Pulmonary artery endothelial cell (primary cell): ENCODE measurements at places on chromosomes 11 and 22.

DNA sequence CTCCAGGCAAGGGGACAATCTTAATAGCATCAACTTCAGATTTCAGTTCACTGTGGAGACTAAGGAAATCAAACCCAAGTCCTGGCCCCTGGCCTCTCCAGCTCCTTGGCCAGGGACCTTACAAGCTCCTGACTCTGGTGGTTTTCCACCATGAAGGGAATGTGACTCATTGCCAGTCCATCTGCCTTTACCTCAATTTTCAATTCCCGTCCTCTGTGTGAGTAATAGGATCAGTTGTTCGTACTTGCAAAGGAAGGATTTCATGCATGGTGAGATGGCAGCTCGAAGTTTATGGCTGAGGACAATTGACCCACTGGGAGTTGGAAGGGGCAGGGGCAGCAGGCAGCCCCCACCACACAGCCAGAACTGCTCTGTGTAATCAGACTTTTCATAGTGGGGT lies 42.5 kb downstream of the INSC start:
- no peak for DNase-seq

- no peak for DNase-seq
These were observed 51.8 kb downstream of the ZNRF3 start for GRCh38 chr22:28935140-28935539.

- DNase-seq, result no peak
These were observed 60.0 kb upstream of the MYEOV start for GRCh38 chr11:69233744-69234570.

- DNase-seq, result no peak
These were observed 89.5 kb downstream of the TRIM44 start for GRCh38 chr11:35752115-35752514.

GRCh38 chr22:30217698-30218560 lies 28.6 kb downstream of the LIF start:
- no peak for DNase-seq

- DNase-seq, result no peak
These were observed 6.9 kb downstream of the C11orf68 start for GRCh38 chr11:65911682-65912568.

DNA sequence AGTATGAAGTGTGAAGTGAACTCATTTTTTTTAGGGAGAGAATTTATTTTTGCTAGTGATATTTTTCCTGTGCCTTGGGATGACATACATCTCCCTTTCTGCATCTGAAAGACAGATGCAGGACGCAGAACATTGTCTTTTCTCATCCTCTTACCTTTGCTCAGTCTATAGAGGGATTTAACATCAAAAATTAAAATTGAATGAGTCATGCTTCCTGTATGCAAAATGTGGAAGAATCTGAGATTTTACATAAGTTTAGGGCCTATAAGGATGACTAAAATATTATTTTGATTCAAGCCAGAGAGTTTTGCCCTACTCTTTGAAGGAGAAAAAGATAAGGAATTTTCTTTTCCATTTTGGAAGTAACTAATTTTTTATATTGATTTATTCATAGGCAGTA lies 27.3 kb downstream of the XRCC6 start:
- no peak for DNase-seq

DNA sequence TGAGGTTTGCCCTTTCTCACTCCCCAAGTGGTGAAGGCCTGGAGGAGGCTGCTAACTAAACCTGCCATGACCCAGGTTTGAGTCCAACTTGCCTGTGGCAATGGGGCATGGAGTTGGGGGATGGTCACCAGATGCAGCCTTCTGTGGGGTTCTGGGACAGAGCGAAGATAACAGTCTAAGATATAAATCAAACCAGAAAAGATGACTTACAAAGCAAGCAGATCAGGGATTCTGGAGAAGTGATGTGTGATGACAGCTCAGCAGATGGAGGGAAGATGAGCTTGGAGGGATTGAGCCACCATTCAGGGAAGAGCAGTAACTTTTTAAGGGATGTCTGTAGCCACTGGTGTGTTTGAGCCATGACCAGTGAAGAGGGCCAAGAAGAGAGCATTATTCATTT lies 63.6 kb downstream of the MTNR1B start:
- DNase-seq, result no peak

DNA sequence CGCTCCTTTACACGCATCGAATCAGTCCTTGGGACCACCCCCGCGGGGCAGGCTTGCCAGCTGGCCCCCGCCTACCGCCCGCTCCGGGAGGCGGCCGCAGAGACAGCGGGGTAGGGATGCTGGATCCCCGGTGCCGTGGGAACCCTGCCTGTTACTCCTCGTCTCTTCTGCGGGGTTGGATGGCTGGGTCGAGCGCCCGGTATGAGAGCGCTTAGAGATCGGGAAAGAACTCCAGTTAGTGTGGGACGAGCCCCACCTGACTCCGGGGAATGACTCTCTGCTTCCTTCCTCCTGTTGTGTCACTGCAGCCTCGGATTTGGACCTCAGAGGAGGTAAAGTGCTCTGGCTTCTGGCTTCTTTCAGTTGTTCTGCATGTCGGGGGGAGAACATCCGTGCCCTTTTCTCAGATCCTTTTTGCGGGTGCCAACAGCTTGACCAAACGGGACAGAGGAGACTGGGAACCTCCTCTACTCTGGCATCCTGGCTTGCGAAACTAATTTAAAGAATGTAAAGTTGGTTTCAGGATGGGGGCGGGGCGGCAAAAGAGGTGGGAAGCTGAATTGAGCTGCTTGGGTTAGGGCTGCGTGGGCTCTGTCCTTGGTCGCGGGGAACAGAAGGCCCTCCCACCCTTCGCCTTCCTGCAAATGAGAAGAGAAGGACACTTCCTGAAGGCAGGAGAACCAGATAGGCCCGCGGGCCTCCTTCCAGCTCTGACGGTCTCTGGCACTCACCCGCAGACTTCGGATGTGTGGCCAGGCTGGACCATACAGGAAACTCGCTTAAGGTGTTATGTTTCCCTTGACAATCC lies 938 bp downstream of the LAYN start:
- no peak for DNase-seq

GRCh38 chr11:57641011-57641807 lies 8.5 kb downstream of the YPEL4 start:
- DNase-seq, result no peak

DNA sequence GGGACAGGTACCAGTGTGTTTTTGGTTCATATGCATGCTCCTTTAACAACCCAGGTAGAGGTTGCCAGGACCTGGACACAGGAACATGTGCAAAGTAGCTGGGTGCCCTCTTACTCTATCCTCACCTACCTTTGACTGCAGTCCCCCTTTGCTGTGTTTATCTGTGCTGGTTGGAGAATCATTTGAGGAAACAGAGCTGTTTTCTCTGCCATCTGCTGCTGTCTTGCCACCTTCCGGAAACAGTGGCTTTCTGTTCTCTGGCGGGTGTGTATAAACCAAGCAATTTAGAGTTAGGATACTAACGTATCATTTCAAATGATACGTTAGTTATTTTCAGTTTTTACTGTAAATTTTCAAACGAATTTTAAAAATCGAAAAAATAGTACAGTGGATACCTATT lies 171.9 kb upstream of the TTC12 start:
- DNase-seq, result no peak

GRCh38 chr22:27207907-27208306 lies 550.5 kb downstream of the MIAT start:
- no peak for DNase-seq

- no peak for DNase-seq
These were observed 69.6 kb downstream of the PPP2R1B start for GRCh38 chr11:111696556-111696955.

DNA sequence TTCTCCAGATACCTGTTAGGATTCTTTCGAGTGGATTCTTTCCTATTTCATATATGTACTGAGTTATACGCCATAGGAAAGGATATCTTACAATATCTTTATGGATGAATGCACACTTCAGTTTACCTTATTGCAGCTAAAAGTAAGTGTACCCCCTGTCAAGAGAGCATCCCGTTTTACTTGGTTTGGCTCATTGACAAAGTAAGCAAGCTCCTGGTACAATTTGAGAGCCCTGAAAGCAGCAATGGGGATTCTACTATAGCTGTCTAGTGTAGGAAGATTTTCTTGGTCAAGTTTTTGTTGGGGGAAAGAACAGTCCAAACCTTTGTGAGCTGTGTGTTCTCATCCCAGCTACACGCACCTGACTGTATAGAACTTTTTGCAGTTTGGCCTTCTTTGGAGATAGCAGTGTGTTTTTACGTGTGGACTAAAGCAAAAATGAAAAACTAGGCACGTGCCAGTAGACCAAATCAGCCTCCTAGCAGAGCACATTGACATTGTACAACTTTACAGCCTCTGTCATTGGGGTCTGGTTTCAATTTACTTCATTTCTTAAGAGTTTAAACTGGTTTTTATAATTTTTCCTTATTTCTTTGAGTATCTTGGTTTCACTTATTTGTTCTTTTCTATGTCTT lies 44.0 kb downstream of the PPP6R3 start:
- DNase-seq, result no peak

GRCh38 chr11:20357150-20357549 lies 6.4 kb upstream of the HTATIP2 start:
- DNase-seq, result no peak

DNA sequence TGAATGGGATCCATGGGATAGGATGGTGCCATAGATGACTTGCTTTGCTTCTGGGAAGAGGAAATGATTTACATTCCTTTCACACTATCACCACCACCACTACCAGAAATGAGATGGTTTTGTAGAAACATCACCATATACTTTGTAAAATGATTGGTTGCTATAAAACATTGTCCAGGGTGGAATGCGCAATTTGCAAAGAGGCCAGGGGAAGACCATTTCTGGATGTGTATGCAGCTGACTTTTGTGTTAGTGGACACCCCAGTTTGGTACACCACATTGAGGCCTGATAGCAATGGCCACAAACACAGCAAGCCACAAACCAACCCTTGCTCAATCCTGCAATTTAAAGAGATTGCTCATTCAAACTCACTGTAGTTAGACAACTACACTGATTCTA lies 56.7 kb upstream of the RCN1 start:
- DNase-seq, result no peak
